ENCODE measurements at places on chromosomes 11 and 22.

DNA sequence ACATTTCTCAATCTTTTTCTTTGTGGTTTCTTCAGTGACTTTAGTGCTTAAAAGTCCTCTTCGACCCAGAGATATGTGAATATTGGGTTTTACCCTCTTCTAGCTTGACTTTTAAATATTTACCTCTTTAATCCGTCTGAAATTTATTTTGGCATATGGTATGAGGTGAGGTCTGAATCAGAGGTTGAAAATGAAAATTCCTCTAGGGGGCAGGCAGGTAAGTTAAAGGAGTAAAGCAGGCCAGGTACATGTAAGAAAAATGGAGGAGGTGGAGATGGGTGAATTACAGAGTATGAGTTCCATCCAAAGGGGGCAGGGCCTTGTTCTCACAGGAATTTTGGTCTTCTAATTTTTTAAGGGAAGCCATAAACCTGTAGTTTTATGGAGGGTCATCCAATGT, 263.8 kb upstream of the NARS2 start:
- DNase-seq, result no peak

DNA sequence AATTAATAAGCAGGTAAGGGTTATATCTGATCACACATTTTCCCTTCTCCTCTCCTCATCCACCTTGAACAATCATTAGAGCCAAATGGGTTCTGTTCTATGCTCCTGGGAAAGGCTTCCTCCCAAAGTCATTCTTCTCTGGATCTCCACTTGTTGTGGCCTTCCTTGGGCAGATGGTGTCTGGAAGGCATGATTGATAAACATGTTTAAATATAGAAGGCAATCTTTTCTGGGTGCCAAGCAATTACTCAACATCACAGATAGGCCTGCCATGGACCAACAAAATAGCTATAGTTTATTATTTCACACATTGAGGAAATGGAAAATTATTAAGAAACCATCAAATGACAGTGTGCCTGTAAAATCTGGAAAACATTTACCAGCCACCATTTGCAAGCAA, 73.5 kb downstream of the KCNA4 start:
- no peak for DNase-seq

DNA sequence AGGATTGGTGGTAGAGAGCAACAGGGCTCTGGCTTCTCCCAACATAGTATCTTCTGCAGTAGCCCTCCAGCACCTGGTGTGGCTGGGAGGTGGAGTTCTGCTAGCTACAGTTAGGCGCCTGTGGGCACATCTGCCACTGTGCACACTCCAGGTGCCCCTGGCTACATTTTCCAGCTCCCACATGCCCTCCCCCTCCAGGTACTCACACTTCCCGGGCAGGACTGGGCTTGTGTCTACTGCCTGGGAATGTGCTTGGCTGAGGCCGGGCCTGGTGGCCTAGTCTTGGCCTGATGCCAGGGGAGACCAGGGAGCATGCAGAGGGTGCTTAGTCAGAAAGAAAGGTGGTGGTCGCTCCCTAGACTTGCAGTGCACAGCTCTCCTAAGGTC, 15.8 kb downstream of the PHLDB1 start:
- no peak for DNase-seq

GRCh38 chr11:29135504-29135903, 881.3 kb downstream of the KCNA4 start:
- DNase-seq, result peak; percentile 58

DNA sequence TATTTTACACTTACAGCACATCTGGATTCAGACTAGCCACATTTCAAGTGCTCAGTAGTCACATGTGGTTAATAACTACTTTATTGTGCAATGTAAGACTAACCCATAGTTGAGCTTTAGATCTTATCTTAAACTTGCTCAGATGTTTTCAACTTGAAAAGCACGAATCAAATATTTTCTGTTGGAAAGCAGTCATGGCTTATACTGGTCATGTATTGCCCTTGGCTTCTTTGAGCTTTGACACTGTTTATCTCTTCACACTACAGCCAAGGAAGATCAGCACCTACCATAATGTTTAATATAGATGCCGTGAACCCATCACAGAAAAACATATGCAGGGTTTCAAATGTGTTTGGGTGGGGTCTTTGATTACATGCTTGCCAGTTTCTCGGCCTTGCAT, 4.4 kb downstream of the RBX1 start:
- DNase-seq, result no peak

DNA sequence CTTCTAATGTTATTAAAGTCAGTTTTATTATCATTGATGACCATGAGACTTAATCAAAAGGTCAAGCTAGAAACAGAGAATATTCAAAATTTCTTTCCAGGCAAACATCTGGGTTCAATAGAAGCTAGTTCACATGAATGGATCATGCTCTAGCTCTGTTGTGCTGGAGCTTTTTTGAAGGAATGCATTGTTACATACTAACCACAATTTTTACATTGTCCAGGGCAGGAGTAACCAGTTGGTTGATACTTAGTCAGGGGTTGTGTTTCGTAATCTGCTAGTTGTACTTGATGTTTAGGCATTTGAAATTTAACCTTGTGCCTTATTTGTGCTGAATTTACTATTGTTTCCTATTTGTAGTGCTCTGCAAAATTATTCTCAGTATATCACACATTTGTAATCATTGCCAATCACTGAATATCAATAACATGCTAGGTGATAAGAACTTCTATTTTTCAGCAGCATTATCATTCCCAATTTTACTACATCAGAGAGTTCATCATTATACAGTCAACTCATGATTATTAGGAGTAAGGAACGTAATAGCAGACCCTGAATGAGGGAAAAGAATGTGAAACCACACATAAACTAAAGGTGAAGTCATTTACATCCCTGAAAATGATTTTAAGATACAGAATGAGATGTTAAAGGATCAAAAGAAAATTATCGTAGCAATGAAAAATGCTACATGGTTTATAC, 23.2 kb downstream of the NF2 start:
- no peak for DNase-seq

DNA sequence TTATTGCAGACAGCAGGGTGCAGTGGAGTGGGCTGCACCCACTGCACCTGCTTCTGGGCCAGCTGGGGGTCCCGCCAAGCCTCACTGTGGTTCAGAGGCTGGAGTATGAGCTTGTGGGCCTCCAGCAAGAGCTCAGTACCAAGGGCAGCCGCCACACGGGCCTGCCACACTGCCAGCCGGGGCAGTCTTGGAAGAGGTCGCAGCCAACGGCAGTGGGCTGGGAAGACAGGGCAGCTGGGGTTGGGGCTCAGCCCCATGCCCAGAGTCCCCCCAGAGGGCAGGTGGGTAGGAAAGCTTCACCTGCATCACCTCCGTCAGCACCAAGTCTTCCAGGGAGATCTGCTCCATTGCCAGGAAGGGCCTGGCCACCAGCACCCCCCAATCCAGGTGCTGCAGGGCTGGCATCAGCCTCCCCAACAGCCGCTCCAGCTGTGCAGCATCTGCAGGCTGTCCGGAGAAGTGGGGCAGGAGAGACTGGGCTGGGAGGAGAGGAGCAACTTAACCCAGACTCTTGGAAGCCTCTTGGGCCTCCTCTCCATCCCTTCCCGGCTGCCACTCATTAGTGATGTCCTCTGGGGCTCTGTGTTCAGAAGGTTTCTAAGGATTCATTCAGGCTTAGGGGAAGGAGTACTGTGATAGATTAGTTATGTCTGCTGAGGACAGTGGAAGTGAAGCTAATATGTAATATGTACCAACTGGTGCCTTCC, 1.1 kb upstream of the GSTT4 start:
- no peak for DNase-seq

GRCh38 chr22:42185915-42186439, 55.4 kb upstream of the CYP2D6 start:
- no peak for DNase-seq

DNA sequence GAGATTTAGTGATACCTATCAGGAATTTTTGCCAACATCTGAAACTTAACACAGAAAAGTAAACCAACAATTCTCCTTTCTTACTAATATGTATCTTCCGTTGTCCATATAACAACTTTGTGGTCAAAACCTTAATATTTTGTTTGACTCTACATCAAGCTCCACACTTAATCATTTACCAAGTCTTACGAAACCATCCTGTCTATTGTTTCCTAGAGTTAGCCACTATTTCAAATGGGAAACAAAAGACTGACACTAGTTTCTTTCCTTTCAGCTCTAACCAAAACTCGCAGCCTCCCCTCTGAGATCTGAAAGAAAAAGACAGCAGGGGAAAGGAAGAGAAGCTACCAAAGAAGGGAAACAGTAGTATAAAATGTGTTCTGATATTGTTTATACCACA, 26.5 kb upstream of the PRDM10 start:
- DNase-seq, result peak; percentile 48

DNA sequence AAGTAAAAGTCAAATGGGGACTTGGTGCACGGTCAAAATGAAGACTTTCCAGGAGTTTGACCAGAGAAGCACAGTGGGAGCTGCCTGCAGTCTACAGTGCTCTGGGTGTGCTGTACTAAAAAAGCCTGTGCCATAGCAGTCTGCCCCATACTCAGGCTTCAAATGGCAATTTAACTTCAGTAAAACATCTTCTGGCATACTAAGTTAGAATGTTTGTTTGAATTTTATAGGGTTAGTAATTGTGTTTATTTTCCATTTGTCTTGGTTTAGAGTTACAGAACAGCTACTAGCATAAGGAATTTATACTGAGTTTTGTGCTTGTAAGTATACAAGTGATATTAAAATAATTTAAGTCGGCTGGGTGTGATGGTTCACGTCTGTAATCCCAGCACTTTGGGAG, 29.3 kb upstream of the LIPT2 start:
- DNase-seq, result no peak

GRCh38 chr22:22397875-22398524, 110.5 kb downstream of the ZNF280B start:
- no peak for DNase-seq

GRCh38 chr11:82216927-82217570, 516.6 kb downstream of the FAM181B start:
- DNase-seq, result no peak

- no peak for DNase-seq
Measured at GRCh38 chr11:36617543-36618362, 19.7 kb upstream of the RAG2 start.

GRCh38 chr22:30054067-30054763, 26.0 kb upstream of the HORMAD2 start:
- DNase-seq, result no peak

DNA sequence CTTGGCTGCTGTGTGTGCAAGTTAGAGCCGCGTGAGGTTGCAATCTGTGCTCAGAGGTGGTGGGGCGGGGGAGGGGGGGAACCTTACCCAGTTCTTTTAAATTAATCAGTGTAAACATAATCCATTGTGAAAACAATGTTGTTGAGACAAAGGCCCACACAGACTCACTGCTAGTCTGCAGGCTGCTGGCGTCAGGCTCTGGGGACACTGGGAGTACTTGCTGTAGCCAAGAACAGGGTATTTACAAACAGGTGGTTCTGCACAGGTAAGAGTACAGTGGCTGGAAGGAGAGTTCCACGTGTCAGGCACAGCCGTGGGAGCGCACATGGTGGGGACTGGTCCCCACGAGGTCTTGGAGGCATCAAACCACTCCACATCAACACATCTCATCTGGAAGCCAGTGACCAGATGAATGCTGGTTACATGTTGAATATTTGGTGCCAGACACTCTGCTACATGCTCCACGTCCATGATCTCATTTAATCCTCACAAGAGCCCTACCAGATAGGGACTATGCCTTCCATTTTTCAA, 27.4 kb downstream of the SCUBE1 start:
- no peak for DNase-seq

- no peak for DNase-seq
Measured at GRCh38 chr11:62472063-62472884, 53.4 kb downstream of the SCGB1A1 start.

DNA sequence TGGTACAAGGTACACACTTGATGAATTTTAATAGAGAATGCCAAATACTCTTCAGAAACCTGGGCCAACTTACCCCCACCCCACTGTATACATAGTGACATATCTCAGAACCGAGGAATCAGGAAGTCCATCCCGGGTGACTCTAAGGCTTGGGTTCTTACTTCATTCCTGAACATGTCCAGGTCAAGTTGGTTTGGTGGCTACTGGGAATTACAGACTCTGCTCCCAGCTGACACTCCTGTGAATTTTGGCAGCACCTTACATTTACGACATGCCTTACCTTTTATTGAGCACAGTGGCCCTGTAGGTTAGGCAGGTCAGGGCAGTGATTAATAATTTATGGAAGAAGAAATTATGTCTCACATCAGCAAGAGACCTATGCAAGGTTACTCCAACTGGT, 70.1 kb upstream of the LDLRAD3 start:
- no peak for DNase-seq

DNA sequence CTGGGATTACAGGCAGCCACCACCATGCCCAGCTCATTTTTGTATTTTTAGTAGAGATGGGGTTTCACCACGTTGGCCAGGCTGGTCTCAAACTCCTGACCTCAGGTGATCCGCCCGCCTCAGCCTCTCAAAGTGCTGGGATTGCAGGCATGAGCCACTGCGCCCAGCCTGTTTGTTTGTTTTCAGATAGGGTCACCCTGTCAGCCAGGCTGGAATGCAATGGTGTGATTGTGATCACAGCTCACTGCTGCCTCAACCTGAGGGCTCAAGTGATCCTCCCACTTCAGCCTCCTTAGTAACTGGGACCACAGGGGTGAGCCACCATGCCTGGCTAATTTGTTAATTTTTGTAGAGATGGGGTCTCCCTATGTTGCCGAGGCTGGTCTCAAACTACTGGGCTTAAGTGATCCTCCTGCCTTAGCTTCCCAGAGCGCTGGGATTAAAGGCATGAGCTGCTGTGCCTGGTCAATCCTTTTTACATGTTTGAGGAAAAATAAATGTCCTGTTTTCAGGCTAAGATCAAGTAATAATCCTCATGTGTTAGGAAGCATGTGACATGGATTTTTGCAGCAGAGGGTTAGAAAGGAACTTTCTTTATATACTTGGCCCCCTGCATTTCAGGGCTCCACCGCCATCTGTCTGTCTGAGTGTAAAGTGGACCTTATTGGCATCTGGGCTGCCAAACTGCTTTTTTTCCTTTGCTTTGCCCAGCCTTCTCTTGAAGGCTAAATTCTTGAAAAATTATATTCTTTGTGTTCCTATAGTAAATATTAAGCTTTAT, 4.8 kb upstream of the SLC3A2 start:
- no peak for DNase-seq

GRCh38 chr11:102749101-102749722, 24.5 kb upstream of the MMP8 start:
- no peak for DNase-seq

DNA sequence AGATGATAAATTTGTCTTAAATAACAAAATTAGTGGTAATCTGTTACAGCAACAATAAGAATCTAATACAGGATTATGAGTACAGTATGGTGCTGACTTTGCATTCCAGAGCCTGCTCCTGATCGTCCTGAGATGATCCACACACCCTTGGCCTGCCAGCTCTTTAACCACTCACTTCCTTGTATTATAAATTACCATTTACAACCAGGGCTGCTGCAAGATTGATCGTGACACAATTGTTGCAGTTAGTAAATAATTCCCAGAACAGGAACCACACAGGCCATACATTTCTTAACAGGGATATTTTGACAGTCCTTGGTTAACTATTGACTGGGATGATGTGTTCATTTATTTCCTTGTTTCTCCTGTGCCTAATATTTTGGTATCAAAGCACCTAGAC, 3.8 kb upstream of the CBLIF start:
- DNase-seq, result peak; percentile 85

DNA sequence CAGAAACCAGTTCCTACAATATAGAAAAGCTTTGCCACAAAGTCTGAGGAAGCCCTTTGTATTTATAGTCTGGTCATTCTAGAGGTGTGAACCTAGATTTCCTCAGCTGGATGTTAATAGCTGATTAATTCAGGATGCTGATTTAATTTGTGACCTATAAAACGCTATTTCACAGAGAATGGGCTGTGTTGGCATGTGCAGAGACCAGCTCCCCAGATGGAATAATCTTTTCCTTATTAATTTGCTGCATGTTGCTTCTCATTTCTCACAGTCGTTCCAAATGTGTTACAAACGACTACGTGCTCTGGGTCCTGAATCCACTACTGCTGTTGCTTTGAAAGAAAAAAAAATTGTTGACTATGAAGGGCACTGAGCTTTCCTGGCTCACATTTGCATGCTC, 49.3 kb downstream of the BDNF start:
- no peak for DNase-seq

Measured in kidney glomerular epithelial cell (primary cell).